Ureter (tissue), 1 donor: ENCODE measurements at places on chromosomes 11 and 22. TPM values are rescaled to one million over a fixed set of nuclear protein-coding genes. Genes with fewer than 3 reads are reported as not detected.

- peak; percentile 86 for DNase-seq
Observed at GRCh38 chr22:30802202-30803166, 107.8 kb downstream of the OSBP2 start.

- no peak for DNase-seq
Observed at GRCh38 chr11:70142221-70142875, 60.7 kb upstream of the FADD start.

GRCh38 chr11:96149743-96150555, 193.0 kb downstream of the MAML2 start:
- no peak for DNase-seq

- DNase-seq: no peak
Observed at GRCh38 chr11:128895526-128895925, 4.4 kb downstream of the KCNJ5 start.

DNA sequence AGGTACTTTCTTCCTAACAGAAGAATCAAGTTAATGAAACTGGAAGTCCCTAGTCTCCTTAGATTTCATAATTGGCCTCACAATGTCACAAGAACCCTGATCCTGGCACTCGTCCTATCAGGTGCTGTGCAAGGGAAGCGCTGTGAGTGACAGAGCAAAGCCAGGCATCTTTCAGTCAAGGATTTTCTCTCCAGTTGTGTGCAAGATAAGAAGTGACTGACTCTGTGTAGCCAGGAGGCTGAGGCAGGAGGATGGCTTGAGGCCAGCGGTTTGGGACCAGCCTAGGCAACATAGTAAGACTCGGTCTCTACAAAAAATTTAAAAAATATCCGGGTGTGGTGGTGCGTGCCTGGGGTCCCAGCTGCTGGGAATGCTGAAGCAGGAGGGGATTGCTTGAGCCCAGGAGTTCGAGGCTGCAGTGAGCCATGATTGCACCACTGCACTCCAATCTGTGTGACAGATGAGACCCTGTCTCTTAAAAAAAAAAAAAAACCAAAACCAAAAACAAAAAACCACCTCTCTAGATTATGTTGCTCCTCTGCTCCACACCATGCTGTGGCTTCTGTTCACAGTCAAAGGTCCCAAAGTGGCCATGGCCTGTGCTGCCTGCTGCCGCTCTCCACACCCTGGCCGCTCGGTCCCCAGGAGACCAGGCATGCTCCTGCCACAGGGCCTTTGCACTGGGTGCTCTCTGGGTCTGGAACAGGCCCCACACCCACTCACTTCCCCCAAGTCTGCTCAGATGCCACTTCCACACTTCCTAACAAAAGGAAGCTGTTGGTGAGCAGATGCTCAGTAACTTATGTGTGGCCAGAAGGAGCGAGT, 54.2 kb upstream of the CLDN5 start:
- DNase-seq: no peak

DNA sequence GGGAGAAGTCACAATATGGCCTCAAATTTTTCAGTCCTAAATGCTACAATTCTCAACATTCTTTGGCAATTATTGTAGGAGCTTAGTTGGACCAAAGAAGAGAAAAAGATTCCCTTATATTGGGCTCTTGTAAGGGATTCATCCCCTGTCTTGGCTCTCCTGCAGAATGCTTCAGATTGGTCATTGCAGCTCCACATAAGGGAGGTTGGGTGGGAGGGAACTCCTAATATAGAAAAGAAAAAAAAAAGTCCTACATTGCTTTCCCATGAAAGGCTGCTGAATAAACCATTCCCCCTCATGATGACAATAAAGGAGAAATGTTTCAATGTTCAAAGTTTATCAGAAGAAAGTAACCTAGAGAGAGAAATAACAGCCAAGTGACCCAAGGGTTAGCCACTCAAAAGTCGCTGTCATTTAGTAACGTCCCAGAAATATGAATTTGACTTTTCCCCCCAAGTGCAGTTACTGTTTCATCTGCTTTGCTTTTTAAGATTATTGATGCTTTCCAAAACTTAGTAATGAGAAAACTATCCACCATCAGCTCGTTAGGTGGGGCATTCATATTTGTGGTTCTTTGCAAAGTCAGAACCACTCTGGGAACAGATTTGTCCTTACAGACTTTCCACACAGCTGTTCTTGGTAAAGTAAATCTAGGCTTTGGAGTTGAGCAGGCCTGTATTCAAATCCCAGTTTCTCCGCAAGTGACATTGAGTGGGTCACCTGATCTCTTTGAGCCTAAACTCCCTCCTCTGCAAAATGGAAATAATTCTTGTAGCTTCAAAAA, 5.0 kb upstream of the SLC1A2 start:
- no peak for DNase-seq

- DNase-seq: no peak
Observed at GRCh38 chr22:50182176-50183081, 3.3 kb upstream of the TRABD start.

- no peak for DNase-seq
Observed at GRCh38 chr11:102791271-102792036, 6.5 kb downstream of the MMP1 start.

GRCh38 chr11:71379701-71380100, 68.5 kb downstream of the DHCR7 start:
- DNase-seq: no peak

GRCh38 chr11:68840661-68841653, 759 bp downstream of the CPT1A start:
- peak; percentile 59 for DNase-seq

DNA sequence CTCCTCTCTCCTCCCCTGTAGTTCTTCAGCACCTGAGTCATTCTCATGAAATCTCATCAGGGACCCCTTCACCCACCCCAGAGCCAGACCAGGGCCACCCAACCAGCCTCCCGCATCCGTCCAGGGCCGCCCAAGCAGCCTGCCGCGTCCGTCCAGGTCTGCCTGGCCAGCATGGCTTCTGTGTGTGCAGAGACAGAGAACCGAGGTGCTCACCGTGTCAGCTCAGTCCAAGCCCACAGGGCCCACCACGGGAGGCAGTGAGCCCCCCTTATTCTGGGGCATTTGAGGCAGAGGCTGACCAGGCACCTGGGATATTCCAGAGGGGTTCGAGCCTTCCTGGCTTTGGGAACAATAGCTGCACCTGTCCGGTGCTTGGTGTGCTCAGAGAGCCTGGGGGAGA, 1117.3 kb downstream of the BRD1 start:
- DNase-seq: no peak

DNA sequence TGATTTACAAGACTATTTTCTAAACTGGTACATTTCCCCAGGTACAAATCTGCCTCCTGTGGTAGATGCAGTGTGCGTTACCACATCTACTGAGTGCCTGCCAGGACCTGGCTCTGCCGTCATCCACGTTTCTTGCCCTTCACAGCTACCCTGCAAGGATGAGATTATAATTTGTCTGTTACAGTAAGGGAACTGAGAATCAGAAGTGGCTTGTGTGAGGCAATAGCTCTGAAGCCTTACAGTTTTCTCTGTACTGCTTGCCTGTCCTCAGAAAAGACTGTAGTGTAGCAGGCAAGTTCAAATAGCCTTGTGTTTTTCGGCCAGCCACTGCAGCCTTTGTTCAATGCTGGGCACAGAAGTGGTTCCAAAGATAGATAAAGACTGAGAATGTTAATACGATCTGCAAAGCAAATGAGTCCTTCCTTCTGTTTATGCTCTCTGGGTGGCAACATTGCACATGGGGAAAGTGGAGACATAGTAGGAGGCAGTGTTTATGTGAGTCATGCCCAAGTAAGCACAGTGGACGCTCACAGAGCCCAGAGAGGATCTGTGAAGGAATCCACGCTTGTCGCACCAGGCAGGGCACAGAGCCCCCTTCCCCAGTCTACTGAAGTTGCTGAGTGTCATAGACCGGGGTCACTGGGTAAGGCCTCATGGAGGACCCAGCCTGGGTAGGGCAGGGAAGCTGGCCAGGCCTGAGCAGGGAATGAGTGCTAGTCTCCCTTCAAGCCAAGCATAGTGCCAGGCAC, 49.1 kb downstream of the MICAL2 start:
- no peak for DNase-seq

GRCh38 chr11:61256710-61257482, 15.9 kb downstream of the PGA5 start:
- DNase-seq: no peak

GRCh38 chr11:120261931-120262330, 22.0 kb downstream of the POU2F3 start:
- no peak for DNase-seq

GRCh38 chr11:29018631-29019030, 910.4 kb downstream of the METTL15 start:
- DNase-seq: no peak

DNA sequence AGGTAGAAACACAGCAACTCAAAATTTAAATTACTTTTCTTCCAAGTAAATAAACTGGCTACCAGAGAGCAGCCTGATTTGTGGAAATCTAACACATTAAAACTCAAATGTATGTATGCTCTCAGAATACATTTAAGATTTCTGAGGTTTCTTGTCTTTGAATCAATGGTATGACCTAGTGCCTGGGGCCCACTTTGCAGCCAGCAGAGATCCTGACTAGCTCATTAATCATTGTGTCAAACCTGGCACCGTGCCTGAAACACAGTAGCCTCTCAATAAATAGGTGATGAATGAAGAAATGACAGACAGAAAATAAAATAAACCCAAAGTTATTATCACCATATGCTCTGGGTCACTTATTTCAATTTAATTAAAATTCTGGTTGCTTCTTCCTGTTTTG, 176.2 kb upstream of the FAT3 start:
- DNase-seq: no peak

DNA sequence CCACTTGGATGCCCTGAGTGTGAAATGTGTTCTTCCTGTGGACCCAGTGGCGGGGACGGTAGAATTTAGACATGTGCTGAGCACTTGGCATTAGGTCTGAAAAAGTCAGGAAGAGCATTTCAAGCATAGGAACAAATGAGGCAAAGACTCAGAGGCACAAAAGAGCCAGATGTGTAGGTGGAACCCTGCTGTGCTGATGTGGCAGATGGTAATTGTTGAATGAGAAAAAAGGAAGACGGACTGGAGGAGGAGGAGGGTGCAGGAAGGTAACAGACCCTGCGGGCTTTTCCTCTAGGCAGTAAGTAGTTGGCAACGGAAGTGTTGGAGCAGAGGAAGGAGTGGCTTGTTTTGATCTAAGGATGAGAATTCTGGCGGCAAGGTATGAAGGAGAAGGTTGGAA, 985.8 kb downstream of the TBC1D22A start:
- no peak for DNase-seq

- no peak for DNase-seq
Observed at GRCh38 chr22:20615021-20615420, 107.6 kb downstream of the MED15 start.

DNA sequence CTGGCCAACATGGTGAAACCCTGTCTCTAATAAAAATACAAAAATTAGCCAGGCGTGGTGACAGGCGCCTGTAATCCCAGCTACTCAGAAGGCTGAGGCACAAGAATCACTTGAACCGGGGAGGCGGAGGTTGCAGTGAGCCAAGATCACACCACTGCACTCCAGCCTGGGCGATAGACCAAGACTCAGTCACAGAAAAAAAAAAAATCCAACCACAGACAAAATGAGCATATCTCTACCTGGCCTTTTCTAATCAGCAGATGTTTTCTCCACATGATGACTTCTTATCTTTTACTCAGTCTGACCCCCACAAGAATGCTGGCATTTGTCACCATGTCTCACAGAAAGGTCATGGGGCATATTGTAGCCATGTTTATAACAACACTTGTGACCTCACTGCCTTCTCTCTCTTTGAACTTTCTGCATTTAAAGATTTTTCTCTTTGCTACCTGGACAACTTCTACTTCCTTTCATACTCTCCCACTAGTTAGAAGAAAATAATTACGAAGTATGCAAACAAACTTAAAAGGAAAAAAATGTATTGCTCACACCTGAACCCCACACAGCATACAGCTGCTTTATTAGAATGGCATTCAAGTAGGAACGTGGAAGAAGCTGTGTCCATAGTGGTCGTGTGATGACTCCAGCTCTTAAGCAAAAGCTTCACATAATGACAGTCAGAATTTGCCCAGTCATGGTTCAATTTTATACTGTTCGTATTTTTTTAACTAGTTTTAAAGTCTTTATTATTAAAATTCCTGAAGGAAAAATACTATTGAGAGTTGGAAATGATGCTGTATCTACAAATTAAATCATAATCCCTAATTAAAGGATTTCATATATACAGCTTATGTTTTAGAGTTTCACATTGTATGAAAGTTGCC, 65.4 kb downstream of the ZC3H12C start:
- DNase-seq: no peak

DNA sequence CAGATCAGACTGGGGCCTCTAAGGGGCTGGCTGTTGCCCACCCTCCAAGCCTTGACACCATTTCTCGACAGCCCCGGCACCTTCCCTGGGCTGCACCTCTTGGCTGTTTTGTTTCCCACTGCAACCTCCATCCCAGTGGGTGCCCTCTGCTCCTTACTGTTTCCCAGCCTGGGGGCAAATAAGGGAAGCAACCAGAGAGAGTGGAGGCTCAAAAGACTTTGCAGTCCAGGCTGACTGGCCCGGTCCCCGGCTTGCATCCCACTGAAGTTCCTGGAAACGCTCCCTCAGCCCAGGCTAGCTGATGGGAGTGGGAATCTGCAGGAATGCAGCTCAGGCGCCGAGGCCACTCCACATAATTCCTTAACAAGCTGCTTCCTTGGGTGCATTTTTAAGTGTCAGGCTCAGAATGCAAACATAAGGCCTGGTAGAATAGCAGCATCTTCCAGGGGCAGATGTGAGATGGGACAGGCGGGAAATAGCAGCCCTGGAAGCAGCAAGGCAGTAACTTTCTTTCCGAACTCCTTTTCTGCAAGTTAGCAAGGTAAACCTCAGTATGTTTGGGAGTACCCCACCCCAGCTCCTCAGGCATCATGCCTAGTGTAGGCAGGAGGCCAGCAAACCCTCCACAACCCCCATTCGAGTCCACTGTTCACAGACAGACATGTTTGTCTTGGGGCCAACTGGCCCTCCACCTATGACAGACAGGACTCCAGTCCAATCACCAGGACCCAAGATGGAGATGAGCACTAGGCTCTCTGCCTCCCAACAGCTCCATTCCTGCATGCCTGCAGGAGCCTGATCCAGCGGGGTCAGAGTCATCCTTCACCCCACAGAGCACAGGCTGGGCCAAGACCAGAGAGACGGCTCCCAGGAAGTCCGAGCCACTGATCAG, 39.3 kb downstream of the RPL27A start:
- DNase-seq: no peak

DNA sequence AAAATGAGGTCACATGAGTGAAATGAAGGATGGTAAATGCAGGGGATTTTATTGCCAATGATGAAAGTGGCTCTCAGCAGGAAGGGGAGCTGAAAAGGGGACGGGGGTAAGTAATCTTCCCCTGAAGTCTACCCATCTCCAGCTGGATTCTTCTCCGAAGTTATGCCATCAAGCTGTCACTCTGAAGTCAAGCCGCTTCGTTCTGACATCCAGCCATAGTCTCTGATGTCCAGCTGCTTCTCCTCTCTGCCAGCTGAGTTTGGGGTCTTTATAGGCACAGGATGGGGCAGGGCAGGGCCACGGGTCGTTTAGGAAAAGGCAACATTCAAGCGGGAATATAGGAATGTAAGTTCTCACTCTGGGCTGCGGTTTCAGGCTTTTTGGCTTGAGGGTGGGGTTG, 181.9 kb upstream of the ANO3 start:
- no peak for DNase-seq

RIN1 gene
- total RNA-seq: 16.7 TPM

FERMT3 gene
- total RNA-seq: 15.5 TPM

PARVA gene
- 101 TPM for total RNA-seq

OR51M1 gene
- total RNA-seq: not detected

KCNC1 gene
- not detected for total RNA-seq

MYOD1 gene
- total RNA-seq: not detected

UPK2 gene
- total RNA-seq: 240 TPM

DMC1 gene
- total RNA-seq: 2.2 TPM
